ENCODE measurements at places on chromosomes 1 and 21.

DNA sequence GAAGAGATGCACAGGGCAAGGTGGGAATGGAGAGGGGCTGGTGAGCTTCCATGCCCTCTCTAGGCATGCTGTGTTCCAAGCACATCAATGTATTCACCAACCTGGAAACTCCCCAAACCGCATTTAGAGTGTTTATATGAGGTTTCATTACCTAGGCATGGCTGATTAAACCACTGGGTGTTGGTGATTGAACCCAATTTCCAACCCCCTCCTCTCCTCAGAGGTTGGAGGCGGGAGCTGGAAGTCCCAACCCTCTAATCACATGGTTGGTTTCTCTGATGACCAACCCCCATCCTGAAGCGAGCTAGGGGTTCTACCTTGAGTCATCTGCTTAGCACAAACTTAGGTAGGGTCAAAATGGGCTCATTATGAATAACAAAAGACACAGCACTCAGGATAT, 3.0 kb upstream of the PPIE start:
- no peak for DNase-seq

GRCh38 chr1:101112051-101112780, 86.6 kb upstream of the DPH5 start:
- no peak for DNase-seq

DNA sequence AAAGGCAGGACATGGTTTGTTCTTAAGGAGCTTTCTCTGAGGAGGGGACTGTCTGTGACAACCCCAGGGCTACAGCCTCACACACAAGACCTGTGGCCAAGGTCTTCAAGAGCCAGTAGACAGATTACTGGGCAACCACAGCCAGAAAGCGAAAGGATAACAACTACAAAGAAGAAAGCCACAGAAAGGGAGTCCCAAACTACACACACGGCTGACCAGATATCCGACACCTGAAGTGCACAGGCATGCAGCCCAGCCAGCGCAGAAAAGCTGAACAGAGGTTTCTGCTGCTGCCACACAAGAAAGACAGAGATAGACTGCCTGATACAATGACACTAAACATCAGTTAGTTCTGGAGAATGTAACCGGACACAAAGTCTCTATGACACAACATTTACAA, 21.4 kb upstream of the NADK start:
- no peak for DNase-seq

DNA sequence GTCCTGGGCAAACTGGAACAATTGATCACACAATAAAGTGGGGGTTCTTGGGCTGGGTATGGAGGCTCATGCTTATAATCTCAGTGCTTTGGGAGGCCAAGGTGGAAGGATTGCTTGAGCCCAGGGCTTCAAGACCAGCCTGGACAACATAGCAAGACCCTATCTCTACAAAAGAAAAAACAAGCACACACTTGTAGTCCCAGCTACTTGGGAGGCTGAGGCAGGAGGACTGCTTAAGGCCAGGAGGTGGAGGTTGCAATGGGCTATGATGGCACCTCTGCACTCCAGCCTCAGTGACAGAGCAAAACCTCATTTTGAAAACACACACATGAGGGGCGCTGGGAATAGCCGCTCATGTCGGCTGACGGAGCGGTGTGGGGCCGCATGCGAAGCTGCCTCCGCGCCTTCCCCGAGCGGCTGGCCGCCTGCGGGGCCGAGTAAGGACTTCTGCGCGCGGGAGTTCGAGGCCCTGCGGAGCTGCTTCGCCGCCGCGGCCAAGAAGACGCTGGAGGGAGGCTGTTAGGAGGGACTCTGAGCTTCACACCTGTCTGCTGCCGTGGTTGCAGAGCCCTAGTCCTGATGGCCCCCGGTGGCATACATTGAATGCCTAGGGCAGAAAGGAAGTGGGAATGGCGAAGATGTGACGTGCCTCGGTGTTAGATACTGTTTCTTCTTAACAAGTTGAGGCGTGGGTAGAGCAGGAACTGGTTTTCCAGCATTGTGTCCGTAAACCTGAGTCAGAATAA, 59.5 kb downstream of the ACBD3 start:
- no peak for DNase-seq

DNA sequence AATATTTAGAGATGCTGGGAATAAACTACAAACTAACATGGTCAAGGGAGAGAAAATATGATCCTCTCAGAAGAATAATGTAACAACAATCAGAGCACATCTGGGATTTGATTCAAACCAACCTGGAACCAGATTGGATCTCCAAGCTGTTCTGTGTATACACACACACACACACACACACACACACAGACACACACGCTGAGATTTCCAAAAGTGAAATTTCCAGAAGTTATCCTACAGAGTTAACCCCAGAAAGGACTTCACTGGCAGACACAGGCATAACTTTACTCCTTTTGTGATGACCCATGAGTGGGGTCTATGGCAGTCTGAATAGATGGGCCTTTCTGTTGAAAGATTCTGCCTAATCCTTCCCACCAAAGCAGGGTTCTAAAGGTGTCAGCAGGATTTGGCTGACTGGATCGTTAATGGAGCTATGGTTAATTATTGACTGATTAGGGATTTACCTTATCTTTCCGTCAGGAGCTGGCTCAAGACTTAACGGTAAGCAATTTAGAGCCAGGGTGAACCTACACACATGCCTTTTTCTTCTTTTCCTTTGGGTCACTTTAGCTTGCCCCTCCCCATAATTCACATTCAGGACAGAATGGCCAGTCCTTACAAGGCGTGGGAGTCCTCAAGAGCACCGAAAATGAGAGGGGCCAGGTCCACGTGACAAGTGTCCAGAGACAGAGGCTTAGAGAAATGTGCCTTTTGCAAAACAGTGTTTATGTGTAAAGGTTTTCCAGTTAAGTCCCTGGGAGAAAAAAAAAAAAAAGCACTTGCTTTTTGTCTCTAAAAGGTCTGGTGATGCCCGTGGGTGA, 10.9 kb upstream of the PROX1 start:
- no peak for DNase-seq

- no peak for DNase-seq
These were observed 3.1 kb upstream of the ACP6 start for GRCh38 chr1:147673406-147673805.

GRCh38 chr1:42043182-42043581, 110.0 kb upstream of the GUCA2B start:
- DNase-seq: no peak

GRCh38 chr1:229717786-229718576, 91.9 kb downstream of the URB2 start:
- DNase-seq: no peak

- no peak for DNase-seq
These were observed 154.4 kb downstream of the PTPRU start for GRCh38 chr1:29390491-29391361.

DNA sequence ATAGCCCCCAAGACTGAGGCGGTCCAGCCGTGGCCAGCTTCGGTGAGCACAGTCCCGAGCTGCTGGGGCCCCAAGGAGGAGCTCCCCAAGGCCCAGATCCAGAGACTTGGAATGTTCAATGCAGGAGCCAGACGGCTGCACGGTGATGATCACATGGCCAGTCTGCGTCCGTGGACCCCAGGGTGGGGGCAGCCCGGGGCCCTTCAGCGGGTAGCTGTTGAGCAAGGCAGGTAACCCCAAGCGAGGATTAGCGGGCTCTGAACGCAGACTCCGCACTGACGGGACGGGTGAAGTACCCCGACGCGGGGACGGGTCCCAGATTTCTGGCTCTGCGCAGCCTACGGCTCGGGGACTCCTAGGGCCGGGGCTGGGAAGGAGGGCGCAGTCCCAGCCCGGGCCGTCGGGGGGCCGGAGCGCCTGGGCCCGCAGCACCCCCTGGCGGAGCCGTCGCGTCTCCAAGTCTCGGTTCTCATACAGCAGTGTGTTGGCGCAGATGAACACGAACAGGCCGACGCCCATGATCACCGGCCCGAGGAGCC, 2.7 kb downstream of the TMEM200B start:
- DNase-seq: no peak

DNA sequence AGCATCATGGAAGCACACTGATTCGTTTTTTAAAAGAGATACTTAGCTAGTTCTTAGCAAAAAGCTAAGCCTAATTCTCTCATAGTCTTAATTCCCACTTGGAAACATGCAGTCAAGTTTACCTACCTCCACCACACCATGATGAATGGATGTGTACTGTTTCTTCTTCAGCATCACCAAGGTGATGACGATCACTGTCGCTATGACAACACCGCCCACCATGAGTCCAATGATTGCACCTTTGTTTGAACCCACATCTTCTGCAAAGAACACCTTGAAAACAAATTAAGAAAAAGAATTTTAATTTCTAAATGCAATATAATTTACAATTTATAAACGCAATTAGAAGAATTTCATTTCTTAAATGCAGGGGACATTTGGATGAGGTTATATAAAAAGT, 156.8 kb downstream of the GABPA start:
- no peak for DNase-seq

GRCh38 chr21:33234635-33235520, 5.1 kb downstream of the IFNAR2 start:
- no peak for DNase-seq

DNA sequence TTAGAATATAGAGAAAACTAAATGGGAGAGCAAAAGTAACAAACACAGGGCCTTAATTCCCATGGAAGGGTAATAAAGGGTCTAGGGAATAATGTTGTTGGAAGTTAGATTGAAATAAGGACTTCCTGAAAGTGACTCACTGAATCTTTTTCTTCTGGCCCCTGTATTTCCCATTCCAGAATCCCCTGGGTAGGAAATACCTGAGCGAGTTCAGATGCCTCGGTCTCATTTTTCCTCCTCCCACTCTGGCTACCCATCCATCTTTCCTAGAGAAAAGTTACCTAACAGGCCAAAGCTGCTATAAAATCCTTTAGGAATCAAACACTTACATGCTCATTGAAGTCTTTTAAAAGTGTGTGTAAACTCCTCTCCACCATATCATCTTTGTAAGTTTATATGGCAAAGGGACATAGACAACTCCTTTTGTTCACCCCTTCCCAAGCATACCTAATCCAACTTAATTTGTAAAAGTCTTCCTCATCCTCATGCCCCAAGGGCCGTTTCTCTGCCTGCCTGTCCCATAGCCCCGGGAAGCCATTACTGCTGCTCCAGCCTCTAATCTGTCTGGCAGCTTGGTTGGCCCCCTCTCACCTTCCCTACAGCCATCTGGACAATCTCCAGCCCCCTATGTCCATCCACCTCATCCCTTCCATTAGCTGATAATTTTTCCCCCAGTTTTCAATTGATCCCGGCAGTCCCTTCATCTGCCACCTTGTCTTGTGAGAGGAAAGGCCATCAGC, 3.3 kb upstream of the MEF2D start:
- DNase-seq: no peak

- DNase-seq: no peak
These were observed 1.9 kb downstream of the RUSC1 start for GRCh38 chr1:155322571-155322952.

- DNase-seq: no peak
These were observed 15.2 kb upstream of the PGBD2 start for GRCh38 chr1:248890549-248891498.

GRCh38 chr1:101435831-101436511, 199.2 kb downstream of the S1PR1 start:
- no peak for DNase-seq

- no peak for DNase-seq
These were observed 30.8 kb downstream of the ST6GALNAC3 start for GRCh38 chr1:76105372-76105771.

DNA sequence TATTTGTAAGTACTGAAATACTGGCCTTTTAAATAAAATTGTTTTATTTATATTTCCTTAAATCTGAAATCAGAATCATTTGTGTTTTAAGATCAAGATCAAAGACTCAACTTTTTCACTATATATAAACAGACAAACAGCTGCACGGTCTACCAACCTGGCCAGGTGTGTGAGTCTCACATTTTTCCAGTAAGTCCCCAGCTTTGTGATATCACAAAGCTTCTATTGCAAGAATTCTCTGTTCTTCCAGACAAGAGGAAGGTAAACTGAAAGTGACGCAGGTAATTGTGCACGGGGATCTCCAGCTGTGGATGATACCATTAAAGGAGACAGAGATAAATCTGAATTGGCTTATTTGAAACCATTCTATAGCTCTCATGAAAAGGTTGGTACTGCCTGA, 41.2 kb upstream of the CYP2J2 start:
- DNase-seq: no peak

DNA sequence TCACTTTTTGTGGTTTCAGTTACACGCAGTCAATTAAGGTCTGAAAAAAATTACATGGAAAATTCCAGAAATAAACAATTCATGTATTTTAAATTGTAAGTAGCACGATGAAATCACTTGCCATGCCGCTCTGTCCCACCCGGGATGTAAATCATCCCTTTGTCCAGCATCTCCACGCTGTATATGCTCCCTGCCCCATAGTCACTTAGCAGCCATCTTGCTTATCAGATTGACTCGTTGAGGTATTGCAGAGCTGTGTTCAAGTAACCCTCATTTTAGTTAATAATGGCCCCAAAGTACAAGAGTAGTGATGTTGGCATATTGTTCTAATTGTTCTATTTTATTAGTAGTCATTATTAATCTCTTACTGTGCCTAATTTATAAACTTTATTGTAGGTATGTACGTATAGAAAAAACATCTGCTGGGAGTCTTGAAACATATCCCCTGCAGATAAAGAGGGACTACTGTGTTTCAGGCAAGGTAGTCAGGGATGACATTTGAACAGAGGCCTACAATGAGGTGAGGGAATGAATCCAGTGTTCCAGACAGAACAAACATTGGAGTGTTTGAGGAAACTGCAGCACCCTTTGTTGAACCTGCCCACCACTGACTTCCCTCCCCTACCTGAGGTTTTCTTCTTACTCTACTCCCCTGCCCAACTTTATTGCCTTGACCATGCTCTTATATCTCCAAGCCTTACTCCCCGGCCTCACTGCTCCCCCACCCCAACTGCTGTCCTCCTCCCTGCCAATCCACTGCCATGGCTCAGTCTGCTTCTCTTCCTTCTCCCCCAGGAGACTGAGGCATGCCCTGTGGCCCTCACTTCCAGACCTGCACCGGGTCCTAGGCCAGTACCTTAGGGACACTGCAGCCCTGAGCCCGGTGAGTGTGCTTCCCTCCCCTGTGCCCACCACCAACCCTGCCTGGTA, 7.1 kb upstream of the CDC20 start:
- DNase-seq: no peak

DNA sequence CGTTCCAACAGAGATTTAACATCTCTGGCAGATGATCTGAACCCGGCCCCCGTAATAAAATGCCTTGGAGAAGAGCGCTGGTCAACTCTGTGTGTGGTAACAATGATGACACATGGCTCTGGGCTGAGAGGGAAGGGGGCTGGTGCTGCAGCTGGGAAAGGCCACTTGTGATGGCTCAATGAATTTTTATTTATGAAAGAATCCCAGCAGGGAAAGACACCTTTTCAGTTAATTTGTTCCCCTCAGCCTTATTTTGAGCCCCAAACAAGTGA, 59.4 kb downstream of the SYT6 start:
- no peak for DNase-seq

- DNase-seq: no peak
These were observed 42.9 kb upstream of the PLA2G2C start for GRCh38 chr1:20229171-20229570.

DNA sequence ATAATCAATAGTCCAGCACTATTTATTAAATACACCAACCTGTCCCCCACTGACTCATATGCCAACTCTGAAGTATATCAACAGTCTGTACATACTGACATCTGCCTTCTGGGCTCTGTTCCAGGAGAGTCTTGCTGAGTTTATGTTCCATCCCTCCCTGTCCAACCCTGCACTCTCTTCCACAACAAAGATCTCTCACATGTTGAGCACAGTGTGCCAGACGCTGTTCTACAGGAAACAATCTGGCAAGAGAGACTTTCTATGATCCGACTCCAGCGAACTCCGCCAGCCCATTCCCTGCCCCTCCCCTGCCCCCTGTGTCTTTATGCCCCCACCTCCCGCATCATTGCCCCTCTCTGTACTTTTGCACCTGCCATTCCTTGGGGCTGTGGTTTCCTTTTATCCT, 3.4 kb downstream of the LACTBL1 start:
- DNase-seq: peak; percentile 82

Data from brain pericyte (primary cell).